Activated CD4-positive, alpha-beta T cell treated with anti-CD3 and anti-CD28 coated beads, Interleukin-2, amount 50 U/mL, for 1 hour (primary cell): ENCODE measurements at places on chromosomes 5 and 9.

DNA sequence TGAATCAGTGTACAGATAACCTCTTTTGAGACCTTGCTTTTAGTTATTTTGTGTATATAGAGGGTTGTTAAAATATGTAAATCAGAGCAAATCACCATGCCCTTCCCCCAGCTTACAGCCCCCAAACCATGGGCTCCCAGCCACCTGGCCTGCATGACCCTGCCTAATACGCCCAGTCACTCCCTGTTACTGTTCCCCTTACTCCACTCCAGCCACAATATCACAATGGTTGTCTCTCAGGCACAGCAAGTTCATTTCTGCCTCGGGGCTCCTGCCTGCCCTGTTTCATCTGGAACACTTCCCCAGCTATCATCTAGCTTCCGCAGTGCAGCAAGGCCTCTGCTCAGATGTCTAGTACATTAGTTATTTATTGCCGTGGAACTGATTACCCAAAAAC, 5.0 kb upstream of the CARD19 start:
- DNase-seq = no peak

DNA sequence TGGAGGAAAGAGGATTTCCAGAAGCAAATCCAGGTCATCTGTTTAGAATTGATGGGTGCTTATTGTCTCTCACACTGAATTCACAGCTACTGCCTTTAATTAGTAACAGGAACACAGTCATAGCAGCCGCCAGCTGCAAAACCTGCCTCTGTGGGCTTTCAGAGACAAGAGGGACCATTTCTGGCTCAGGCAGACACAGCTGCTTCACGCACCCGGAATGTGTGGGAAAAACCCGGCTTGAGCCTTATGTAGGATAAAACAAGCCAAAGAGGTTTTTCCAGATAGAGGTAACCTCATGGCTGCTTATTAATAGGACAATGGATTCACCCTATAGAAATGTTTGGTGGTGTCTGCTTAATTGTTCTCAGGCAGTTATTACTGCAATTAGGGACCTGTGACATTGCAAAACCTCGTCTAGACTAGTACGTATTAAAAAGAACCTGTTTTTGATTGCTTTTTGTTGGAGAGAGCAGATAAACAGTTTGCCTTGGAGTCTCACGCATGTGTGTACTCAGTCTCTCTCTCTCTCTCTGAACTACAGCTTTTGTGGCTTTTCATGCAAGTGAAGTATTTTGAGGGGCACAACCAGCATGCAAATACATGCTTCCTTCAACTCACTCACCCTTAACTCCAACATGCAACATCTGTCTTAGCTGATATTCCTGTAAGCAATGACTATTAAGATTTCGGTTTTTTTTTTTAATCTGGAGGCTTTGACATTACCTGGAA, 302.7 kb downstream of the PLK2 start:
- DNase-seq = no peak

GRCh38 chr5:53089481-53089991, 20.0 kb downstream of the MOCS2 start:
- DNase-seq = no peak

DNA sequence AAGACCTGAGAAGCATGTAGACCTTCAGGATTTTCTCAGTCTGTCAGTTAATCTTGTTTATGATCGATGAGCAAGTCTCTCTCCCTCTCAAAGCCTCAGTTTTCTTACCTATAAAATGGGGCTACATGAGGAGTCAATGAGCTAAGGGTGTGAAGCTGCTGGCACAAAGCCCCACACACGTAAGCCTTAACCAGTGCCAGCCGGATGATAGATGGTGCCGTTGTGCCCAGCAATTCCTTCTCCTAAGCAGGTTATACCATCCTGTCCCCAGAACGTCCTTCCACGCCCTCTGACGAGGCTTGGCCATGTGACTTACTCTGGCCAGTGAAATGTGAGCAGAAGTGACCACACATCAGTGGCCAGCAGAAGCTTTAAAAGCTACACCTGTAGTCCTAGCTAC, 179.0 kb downstream of the C9orf50 start:
- DNase-seq = no peak

DNA sequence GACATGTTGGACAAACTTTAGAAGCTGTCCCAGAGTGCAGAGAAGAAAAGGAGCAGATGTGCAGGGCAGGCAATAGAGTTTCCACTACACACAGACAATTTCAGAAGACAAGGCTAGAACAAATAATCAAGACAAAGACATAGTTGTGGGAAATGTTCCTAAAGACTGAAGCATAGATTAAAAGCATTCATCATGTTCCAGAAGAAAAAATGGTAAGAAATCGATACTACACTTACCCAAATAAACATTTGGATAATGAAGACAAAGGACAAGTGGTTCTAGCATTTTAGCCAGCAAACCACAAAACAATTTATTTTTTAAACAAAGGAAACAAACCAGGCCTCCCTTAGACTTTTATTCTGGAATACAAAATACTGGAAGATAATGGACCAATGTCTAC, 97.9 kb downstream of the FSTL4 start:
- no peak for DNase-seq

DNA sequence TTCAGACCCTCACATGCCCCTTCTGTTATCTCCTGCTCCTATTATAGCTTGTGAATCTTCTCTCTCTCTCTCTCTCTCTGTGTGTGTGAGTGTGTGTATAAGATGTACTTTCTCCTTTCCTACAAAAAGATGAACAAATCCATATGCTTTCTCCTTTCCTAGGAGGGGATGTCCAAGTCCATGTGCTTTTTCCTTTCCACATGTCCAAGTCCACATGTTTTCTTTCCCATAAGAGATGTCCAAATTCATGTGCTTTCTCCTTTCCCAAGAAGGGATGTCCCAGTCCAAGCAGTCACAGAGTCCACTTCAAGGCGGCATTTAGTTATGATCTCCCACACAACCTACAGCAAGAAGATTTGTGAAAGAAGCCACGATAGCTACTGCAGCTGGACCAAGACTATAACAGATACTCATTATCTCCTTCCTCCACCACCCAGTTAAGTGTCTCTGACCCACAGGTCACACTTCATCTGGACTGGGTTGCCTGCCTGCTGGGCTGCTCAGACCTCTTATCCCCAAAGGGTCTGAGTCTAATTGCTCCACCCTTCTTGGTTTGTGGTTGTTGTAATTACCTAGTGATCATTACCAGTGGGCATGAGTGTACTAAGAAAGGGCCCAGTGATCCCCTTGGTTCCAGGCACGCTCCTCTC, 18.4 kb upstream of the FOXI1 start:
- no peak for DNase-seq

DNA sequence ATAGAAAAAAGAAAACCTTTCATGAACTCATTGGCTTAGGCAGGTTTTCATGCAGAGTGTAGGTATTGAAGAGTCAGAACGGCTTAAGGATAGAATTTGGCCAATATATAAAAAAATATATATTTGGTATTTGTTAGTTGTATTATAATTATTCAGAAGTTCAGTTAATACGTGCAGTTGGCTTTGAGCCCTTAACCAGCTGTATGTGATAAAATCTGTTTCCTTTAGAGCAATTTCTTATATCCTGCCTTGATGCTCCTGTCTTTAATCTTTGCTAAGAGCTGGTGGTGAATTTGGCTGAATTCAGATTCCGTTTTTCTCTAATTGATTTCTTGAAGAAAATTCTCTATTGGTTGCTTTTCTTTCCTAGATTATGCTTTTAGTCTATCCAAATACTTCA, 3.7 kb downstream of the ANXA1 start:
- DNase-seq = no peak

DNA sequence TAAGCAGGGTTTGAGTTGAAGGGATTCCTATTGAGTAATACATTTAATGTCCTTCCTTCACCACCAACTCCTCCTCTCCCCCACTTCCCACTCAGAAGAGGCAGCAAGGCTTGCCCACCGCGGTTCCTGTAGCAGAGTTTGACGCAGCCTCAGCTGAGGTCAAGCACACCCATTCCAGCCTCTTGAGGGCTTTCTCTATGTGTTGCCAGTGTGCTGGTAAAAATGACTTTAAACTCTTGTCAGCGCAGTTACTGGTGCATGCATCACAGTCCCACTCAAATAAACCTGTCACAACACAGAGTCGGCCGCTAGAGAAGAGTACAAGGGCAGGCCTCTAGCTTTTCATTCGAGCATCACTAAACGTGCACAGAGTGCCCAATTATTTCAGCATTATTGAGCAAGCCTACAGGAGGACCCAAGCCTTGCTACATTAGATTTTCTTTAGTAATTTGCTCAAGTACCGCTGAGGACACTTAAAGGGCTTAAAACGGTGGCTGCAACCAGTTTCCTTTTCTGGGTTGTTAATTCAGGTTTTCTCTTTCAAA, 79.6 kb downstream of the TLE4 start:
- no peak for DNase-seq

GRCh38 chr5:74541381-74541781, 99.1 kb downstream of the ENC1 start:
- DNase-seq = no peak

GRCh38 chr5:178467568-178468195, 122.5 kb downstream of the COL23A1 start:
- no peak for DNase-seq

GRCh38 chr9:133195029-133195428, 14.0 kb downstream of the OBP2B start:
- no peak for DNase-seq

DNA sequence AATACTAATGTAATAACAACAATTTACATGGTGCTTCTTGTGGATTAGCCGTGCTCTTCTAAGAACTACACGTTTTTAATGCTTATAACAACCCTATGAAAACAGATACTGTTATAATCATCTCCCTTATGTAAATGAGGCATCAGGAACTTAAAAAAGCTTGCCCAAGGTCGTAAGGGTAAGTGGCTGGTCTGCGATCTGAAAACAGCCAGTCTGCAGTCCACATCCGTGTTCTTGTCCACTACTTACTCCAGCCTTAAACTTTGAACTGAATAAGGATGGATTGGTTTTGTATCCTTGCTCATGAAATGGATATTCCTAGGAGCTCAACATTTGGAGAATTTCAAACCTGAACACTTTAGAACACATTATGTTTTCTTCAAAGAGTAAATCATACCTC, 26.7 kb downstream of the PAM start:
- DNase-seq = no peak

DNA sequence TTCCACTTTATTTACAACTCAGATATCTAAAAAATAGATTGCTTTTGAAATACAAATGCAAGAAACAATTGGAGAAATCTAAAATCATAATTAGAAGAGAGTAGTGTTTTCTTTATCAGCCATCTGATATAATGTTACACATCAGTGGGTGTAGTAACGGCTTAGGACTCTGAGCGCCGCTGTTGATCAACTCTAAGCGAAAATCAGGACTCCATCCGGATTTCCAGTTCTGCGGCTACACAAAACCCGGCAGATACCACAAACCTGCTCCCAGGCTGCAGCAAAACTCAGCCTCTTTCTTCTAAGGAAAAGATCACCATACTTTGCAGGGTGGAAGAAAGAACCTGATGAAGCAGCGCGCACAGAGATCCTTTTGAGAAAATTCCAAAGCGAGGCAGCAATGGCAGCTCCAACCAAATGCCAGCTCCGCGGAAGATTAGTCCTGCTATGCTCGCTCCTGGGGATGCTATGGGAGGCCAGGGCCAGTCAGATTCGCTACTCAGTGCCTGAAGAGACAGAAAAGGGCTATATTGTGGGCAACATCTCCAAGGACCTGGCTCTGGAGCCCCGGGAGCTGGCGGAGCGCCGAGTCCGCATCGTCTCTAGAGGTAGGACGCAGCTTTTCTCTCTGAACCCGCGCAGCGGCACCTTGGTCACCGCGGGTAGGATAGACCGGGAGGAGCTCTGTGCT, at the start of gene PCDHGA9:
PCDHGA9 (plus strand) TSS at position 226 of the 691 bp plus-strand sequence; CDS start at position 401, 175 bp downstream.
- no peak for DNase-seq

DNA sequence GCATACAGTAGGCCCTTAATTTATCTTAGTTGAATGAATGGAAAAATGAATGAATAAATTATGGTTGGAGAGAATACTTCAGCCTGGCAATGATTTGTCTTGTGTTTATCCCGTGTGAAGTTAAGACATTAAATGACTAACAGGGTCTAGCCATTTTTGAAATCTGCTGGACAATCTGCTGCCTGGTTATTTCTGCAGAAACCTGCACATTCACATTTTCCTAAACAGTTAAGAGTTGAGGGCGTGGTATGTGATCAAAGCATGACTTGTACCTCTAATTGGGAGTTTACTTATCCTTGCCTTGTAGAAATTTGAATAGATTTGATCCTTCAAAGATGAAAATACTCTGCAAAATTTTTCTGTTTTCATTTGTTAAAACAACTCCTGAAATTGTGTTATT, 34.6 kb upstream of the NDFIP1 start:
- DNase-seq = no peak

GRCh38 chr5:79396265-79396664, 117.7 kb downstream of the HOMER1 start:
- no peak for DNase-seq

- no peak for DNase-seq
Observed at GRCh38 chr5:170314541-170315095, 17.0 kb upstream of the LCP2 start.

DNA sequence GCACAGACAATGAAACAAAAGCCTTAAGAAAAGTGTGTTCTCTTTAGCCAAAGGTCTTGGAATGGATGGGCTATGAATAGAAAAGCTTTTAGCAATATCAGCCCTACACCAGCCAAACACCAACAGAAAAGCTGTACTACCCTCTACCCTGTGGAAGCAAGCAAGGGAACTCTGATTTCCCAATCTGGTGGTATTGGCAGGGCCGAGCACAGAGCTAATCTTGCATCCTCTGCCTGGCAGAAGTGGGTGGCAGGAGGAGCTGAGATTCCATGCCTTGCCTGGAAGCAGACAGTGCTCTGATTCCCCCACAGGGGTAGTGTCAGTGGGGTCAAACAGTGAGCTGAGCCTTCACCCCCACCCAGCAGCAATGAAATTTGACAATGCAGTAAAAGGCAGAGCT, 29.6 kb upstream of the ZNF782 start:
- no peak for DNase-seq

DNA sequence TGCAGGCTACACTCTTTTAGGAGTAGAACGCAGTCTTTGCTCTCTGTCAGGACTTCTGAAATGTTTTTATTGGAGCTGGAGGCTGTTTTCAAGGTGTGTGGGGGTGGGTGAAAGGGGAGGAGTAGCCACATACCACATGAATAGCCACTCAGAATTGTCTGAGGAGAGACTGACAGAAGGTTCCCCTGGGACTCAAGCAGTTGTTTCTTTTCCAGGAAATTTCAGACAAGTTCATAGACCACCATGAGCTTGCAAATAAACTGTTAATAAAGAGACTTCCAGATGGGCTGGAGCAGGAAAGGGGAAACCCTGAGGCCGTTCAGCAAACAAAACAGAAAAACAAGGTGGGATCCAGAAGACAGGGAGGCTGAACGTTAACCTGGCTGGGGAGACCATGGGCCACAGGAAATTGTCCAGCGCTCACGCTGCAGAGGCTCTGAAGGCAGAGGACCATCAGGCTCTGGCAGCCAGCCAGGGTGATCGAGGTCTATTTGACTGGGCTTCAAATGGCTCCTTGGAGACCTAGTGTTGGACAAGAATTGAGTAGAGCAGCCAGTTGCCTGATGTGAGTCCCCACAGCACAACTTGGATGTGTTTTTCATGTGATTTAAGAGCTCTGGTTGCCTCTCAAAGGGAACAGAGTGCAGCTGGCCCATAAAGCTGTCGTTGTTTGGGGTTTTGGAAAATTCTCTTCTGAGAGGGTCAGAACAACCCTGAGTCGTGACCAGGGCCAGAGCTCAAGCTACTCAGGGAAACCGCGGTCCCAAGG, 159.2 kb upstream of the RAI14 start:
- no peak for DNase-seq
